CD4-positive, alpha-beta T cell treated with Interleukin-15 for 1 hour (primary cell): ENCODE measurements at places on chromosomes 16 and 17.

- DNase-seq: peak; percentile 48
Measured at GRCh38 chr17:62652251-62653001, 25.0 kb downstream of the MRC2 start.

DNA sequence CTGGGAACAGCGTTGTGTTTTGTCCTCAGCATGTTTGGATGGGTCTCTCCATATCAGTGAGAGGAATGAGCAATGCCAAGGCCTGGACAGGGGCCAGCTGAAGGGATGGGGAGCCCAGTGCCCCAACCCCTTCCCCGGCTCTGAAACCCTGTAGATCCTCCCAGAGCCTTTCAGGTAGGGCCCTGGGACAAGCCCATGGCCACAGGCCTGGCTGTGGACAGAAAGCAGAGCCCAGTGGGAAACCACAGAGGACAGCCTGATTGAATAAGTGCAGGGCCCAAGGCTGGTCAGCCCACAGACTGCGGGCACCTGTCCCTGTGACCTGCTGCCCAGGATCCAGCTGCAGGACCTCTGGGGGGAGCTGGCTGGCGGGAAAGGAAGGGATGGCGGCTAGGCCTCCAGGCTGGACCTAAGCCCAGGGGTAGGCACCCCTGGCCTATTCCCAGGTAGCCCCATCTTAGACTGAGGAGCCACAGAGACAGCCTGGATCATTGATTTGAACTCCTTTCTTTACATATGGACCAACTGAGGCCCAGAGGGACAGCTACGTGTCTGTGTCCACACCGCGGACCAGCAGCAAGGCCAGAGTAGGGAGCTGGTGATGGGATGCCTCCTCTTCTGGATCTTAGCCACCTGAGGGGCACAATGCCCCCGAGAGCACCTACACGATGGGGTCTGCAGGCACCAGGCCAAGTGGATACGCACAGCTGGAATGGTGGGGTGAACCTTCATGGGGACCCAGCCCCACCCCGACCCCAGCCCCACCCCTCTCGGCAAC lies 1.3 kb downstream of the CCDC102A start:
- DNase-seq: peak; percentile 16

DNA sequence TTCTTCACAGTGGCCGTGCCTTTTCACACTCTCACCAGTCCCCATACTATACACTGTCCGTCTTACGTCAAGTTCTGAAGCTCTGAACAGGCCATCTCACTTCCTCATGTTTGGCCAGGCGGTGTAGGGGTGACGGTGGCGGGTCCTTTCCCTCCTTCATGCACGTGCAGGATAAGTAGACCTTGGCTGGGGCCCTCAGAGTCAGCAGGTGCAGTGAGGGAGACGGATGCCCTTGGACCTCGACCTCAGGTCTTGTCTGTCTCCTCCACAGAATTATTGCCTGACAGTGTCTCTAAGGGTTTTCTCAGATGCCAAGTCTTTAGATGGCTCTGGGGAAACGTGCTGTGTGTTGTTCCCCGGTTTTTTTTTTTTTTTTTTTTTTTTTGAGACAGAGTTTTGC lies 37.6 kb downstream of the RAB11FIP3 start:
- no peak for DNase-seq

DNA sequence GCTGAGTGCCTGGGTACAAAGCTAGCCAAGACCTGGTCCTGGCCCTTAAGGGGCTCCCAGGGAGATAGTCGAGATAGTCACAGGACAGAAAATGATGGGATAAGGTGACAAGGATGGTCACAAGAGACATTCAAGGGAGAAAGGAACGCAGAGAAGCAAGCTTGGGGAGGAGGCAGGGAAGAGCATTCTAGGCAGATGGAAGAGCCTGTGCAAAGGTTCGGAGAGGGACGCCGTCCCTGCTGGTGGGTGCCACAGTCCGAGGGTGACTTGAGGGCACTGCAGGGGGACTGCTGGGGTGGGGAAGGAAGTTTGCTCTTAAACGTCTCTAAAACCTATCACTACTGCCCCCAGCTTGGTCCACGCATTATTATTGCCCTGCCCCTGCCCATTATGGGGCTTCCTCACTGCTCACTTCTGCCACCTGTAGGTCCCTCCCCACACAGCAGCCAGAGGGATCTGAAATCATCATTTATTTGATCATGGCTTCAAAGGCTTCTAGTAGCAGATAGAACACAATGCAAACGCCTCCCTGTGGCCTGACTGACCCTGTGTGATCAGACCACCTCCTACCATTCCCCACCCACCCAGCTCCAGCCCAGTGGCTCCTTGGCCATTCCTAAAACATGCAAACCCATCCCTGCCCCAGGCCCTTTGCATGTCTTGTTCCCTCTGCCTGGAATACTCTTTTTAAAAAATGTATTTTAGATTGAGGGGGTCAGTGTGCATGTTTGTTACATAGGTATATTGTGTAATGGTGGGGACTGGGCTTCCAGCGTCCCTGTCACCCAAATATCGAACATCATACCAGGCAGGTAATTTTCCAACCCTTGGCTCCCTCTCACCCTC lies 60.3 kb downstream of the RMI2 start:
- DNase-seq: peak; percentile 24

GRCh38 chr16:969508-970385 lies 1.0 kb downstream of the LMF1 start:
- DNase-seq: no peak

- DNase-seq: no peak
Measured at GRCh38 chr17:35793257-35793656, 2.2 kb downstream of the MMP28 start.

DNA sequence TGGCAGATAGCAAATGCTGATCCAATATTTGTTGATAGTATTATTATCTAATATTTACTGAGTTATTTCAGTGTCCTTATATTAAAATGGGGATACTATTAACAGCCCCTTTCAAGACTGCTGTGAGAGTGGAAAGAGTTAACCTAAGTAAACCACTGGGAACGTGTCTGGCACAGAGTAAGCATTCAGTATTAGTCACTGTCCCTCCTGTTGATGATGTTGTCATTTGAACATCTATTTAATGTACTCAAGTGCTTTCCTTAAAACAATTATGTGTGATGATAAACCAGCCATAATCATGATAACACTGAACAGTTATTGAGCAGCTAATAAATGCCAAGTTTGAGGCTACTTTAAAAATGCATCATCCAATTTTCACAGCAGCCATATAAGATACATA lies 135.7 kb upstream of the XYLT1 start:
- DNase-seq: no peak

DNA sequence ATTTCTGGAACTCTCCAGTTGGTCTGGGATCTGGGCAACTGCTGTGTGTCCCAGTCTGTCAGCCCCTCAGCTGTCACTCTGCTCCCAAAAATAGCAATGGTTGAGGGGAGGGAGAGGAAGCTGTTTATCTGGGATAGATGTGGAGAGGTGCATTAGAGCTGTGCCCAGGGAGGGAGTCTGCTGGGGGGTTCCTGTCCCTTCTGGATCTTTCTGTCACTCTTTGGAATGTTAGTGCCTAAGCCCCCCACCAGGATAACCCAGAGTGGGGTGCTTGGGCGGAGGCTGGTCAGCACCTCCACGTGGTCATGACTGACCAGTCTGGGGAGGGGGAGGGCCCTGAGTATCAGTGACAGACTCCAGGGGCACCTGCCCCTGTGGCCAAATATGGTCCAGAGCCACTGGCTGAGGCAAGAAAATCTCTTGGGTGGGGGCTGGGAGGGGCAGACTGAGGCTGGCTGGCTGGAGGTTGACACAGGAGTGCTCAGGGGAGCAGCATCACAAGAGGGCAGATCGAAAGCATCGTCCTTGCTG lies at the start of gene UNC45B:
Gene UNC45B, plus strand, starts transcription at position 443 of the 531 bp plus-strand sequence. CDS start 447 bp downstream, outside the sequence.
- DNase-seq: no peak

GRCh38 chr17:75402026-75402425 lies 3.5 kb downstream of the GRB2 start:
- DNase-seq: no peak

DNA sequence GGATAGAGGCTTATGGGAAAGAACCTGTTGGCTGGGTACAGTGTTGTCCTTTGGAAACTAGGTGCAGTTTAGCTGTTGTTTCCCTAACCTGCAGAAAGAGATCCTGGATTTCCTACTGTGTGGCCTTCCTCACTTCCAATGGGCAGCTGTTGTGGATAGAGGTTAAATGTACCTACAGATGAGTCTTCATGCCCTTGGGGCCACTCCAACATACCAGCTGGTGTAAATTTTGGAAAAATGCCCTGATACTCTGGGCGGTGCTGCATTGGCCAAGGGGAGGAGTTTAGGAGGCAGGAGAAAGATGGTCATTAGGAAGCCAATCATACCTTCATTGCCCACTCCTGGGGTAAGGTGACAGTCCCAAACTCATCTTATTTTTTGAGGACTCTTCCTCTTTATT lies 70.2 kb downstream of the SNX11 start:
- DNase-seq: no peak

DNA sequence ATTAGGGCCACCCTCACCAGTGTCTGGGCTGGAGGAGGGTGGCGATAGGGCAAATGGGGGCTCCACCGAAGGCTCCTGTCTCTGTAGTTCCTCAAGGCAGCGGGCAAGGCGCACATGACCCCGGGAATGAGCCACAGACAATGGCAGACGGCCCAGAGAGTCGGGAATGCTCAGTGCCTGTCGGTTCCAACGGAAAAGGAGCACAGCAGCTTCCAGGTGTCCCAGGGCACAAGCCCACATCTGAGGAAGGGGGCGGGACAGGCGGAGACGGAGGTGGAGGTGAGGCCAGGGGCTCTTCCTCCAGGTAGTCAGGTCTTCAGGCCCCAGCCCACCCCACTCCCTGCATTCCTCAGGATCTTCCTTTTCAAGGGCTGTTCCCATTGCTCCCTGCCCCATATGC lies 5.1 kb upstream of the SPAG7 start:
- DNase-seq: no peak

DNA sequence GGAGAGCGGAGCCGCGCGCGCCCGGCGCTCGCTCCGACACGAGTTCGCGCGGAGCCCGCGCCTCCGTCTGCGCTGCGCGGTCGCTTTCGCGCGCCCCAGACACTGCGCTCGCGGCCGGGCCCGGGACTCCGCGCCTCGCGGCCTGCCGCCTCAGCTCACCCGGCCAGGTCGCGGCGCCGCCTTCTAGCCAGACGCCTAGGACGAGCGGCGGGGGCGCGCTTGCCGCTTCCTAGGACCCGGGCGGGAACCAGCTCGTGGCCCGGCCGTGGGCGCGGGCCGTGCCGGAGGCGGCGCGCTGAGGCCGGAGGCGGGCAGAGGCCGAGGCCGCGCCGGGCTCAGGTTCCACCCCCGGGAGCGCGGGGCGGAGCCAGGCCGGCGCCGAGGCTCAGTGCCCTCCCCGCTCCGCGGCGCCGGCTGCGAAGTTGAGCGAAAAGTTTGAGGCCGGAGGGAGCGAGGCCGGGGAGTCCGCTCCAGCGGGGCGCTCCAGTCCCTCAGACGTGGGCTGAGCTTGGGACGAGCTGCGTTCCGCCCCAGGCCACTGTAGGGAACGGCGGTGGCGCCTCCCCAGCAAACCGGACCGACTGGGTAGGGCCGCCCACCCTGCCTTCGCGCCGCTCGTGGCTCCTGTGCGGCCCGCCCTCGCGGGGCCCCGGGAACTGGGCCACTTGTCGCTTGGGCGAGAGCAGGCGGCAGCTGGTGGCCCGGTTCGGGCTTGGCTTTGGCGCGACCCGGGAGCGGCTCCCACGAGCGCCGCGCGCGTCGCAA lies at the start of gene SPHK1:
Gene SPHK1, plus strand, starts transcription at position 388 of the 765 bp plus-strand sequence. CDS start 1,036 bp downstream, outside the sequence.
- peak; percentile 49 for DNase-seq

DNA sequence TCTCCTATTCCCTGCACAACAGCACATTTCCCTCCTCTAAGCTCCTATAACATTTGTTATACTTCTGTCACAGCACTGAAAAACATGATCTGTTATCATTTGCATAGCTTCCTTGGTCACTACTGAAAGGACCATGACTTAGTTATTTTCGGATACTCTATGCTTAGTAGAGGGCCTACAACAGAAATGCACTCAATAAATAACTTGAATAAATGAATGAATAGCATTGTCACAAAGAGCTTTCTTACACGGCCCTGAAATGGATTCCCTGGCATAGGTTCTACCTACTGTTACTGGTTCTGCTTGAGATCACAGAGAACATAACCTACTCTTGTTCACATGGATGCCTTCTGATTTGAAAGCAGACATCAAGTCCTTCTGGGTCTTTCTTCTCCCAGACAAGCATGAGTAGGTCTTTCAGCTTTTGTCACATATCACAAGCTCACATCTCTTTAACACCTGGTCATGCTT lies 41.6 kb downstream of the MYO1D start:
- DNase-seq: no peak

- DNase-seq: no peak
Measured at GRCh38 chr17:30344283-30345088, 10.6 kb upstream of the TMIGD1 start.

GRCh38 chr16:11909653-11910545 lies 5.9 kb downstream of the GSPT1 start:
- DNase-seq: no peak

DNA sequence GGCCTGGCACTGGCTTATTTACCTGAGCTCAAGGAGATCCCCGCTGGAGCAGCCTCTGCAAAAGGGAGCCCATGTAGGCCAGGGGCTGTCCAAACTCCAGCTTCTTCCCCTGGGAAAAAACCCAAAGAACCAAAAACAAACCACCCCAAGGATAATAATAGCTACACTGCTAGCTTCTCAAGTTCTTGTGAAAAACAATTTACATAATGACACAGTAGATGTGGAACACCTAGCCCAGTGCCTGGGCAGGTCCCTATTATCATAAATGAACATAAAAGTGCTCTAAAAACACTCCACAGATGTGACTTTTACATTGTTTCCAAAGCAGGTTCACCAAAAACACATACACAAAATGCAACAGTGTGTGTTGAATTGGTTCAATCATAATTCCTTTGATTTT lies 27.3 kb downstream of the CENPV start:
- DNase-seq: no peak

DNA sequence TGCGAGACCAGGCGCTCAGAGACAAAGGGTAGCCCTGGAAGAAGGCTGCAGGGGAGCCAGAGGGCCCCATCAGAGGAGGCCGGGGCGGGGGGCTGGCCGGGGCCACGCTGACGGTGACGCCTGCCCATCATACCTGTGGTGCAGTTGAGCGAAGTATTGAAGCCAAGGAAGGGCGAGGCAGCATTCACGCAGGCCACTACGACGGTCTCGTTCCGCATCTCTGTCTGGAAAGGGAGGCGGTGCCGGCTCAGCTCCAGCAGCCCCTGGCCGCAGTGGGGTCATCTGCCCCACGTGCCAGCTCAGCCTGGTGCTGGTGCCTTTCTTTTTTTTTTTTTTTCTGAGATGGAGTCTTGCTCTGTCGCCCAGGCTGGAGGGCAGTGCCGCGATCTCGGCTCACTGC lies 4.9 kb upstream of the MRPL28 start:
- no peak for DNase-seq

DNA sequence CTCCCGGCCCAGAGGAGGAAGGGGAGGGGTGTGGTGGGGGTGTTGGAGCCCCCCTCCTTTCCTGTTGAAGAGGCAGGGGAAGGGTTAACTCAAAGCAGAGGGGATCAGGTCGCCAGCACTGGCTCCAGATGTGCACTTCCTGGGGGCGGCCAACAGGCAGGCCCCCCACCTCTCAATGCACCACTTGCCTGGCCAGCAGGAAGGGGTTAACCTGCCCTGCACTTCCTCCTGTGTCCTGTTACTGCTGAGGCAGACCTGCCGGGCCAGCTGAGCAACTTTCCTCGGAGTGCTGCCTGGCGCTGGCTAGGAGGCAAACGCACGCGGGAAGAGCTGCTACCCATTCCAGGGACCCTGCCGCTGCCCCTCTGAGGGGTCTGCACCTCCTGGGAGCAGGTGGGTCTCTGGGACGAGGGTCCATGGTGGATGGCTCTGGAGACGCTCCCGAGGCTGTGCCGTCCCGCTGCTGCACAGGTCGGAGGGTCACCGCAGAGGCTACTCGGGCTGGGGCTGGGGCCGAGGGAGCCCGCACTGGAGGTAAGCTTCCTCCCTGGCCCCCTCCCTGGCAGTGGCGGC lies at the start of gene EPN3:
Gene EPN3, plus strand, starts transcription at position 284 of the 573 bp plus-strand sequence. CDS start 3,822 bp downstream, outside the sequence.
- DNase-seq: no peak
